ENCODE measurements at places on chromosomes 1 and 21.

DNA sequence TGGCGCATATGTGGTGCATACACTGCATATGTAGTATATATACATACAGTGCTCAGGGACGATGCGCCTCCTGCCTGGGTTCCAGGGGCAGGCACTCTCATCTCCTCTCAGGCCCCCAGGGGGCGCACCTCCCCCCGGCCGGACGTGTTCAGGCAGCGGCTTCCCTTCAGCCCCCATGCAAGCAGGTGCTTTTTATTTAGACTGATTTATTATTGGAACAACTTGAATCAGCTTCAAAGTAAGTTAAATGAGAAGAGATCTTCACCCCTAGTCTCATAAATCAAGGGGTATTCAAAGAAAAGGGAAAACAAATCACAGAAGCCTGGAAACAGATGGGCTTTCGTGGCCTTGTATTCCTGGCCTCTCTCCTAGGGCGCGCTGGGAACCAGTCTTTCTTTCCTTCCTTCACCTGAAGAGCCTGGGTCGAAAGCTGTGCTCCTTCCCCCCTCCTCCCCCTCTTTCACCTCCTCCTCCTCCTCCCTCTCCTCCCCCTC lies 64.6 kb downstream of the UBIAD1 start:
- peak; percentile 52 for DNase-seq

DNA sequence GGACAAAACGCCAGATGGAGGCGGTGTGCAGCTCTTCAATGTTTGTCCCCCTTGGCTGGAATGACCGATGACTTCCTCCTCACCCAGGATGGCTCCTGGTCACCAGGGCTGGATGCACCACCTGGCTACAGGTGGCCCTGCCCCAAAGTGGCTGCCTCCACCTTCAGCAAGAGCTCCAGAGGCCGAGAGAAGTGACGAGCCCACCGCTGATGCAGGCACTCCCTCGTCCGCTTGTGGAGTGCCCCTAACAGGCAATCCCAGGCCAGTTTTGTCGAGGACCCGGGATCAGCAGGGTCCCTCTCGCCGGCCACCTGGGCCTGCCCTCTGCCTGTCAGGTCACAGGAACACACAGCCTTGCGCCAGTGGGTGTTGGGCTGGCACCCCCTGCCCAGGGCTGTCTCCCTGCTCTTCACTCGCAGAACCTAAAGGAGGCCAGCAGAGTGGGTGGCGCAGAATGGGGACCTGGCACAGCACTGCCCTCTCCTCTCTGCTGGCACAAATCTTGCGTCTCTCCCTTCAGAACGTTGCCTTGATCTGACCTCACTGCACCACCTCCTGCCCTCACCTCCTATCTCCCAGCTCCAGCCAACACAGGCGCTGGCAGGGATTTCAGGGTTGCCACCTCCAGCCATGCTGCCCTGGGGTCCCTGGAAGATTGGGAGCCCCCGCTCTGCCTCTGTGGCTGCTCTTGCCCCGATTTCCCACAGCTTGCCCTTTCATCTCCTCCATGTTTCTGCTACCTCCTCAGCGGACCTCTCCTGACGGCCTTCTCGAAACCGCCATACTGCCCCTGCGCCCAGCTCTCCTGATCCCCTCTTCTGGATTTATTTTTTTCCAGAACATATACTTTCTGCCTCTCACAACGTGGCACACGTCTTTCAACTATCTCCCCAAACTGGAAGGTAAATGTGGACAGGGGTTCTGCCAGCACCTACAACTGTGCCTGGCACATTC lies 38.6 kb downstream of the SLC45A1 start:
- DNase-seq, result no peak

DNA sequence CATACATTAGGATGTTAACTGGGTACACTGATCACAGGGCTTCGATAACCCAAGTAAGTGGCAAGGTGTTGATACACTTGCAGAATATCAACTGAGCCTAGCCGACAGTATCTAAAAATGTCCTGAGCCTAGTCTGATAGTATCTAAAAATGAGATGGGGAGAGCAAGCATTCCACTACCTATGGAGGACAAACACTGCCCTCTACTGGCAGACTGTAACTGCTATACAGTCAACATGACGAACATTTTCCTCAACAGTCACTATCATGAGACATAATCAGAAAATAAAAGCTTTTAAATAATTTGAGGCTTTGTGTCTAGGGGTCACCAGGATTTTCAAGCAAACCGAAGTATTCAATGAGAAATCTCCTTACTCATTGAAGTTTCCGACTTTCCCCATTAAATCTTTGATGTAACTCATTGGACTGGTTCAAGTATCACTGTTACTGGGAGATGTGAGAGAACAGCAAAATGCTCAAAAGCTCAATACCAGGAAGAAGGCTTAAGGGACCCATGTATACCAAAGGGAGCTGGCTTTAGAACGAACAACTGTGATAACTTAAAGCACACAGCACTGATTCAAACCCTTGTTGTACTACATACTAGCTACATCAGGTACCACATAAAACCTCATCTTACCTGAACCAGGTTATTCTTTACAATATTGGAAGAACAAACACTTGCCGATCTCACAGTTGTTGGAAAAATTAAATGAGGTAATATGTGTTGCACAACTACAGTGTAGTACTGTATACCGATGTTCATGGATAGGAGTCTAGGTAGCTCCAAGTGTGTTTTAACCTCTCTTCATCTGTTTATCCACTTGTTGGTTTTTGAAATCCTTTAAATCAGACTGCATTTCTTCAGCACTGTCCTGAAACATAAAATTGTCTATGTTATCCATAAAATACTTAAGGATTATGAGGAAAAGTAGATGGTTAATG lies 31.1 kb upstream of the SLC45A3 start:
- DNase-seq, result peak; percentile 7

DNA sequence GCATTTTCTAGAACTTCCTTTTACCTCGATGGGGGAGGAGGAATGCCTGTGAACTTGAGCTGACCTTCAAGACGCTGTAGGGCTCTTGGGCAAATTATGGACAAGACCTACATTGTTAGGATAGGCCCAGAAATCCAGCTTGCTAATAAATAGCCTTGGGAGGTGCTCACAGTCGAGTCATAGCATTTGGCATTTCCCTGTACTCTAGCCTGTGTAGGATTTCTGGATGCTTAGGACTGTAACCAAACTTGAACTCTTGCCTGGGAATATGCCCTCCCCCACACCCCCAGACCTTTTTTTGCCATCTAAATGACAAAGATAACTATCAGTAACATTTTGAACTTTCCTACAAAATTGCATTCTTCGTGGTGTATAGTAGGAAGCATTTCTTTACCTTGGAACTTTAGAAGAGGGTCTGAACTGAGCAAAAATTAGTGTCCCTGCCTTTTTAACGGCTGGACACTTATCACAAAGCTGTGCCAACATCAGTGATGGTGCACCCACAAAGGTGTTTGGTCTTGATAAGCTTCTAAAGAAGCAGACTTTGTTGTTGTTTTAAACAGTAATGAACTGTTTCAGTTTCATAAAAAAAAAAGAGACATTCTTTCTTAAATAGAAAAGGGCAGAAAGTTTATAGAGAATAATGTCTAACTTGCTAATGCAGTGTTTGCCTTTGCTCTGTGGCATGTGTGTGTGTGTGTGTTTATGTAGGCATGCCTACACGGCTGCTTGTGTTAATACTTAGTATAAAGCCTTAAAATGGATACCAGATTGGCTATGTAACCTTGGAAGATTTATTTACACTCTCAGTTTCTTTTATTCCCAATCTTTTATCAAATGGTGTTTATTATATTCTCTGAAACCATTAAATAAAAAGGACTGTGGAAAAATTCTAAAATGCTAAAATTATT lies 88.2 kb downstream of the NFIA start:
- DNase-seq, result no peak

- no peak for DNase-seq
Observed at GRCh38 chr1:24190983-24191461, 3.9 kb upstream of the IFNLR1 start.

DNA sequence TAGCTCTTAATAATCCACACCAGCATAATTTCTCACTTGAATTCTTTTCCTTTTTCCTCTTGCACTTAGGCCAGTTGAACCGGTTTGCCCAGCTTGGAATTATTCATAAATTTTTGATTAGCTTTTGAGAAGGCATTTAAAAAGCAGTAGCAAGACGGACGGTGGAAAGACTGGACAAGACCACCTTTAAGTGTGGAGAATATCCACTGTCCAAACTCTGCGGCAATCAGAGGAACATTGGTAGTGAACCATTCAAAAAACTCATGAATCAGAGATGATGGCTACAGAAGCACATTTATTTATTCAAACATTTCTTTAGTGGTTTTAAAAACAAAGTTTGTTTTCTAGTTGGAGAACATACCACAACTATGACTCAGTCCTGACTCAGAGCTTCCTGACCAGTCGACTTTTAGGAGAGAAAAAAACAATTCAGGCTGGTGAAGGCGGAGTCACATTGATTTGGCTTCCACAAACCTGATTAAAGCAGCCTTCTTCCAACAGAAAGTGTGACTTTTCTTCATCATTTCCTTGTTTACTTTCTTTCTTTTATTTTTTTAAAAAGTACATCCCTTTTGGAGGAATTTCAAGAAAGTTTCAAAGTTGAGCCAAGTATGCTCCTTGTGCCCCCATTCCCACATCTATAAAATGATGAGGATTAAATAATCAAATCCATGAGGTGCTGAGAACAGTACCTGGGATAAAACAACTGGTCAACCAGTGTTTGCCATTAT lies 128.8 kb downstream of the ADSS2 start:
- no peak for DNase-seq

DNA sequence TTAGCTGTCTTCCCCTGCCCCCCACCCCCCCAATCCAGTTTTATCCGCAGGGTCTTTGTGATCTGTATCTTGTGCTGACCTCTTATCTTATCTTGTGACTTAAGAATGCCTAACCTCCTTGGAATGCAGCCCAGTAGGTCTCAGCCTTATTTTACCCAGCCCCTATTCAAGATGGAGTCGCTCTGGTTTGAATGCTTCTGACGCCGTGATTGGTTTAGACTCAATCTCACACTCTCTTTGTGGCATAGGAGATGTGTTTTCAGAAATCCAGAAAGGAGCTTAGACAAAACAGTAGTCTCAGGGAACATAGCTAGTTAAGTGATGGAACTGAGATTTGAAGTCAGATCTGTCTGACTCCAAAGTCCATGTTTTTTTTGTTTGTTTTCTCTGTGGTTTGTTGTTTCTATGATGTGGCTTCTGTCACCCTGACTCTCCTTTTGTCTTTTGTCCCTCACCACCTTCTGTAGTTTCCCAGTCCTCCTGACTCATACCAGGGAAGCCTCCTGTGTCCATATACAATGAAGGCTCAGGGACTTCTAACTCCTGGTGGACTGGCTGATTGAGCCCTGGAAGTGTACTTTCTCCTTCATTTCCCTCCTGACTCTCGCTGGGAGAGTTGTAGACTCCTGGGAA lies 18.1 kb upstream of the USP24 start:
- no peak for DNase-seq

DNA sequence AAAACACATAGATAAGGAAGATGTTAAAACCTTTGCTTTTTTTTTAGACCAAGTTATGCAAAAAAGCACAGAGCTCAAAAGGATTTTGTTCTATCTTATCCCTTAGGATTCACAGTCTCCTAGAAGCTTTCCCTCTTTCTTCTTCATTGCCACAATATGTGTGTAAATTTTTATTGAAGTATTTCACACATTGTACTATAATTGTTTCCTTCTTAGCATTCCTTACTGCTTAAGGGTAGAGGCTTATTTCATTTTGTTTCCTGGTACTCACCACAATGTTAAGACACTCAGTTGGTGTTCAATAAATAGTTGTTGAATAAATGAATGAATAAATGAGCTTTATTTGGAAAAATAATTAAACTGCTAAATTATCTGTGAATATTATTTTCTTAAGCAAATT lies 29.9 kb upstream of the SLC19A2 start:
- DNase-seq, result no peak

GRCh38 chr1:213998785-213999184 lies 11.0 kb downstream of the PROX1 start:
- DNase-seq, result no peak

- DNase-seq, result no peak
Observed at GRCh38 chr21:22374218-22374969, 1376.2 kb downstream of the NCAM2 start.

DNA sequence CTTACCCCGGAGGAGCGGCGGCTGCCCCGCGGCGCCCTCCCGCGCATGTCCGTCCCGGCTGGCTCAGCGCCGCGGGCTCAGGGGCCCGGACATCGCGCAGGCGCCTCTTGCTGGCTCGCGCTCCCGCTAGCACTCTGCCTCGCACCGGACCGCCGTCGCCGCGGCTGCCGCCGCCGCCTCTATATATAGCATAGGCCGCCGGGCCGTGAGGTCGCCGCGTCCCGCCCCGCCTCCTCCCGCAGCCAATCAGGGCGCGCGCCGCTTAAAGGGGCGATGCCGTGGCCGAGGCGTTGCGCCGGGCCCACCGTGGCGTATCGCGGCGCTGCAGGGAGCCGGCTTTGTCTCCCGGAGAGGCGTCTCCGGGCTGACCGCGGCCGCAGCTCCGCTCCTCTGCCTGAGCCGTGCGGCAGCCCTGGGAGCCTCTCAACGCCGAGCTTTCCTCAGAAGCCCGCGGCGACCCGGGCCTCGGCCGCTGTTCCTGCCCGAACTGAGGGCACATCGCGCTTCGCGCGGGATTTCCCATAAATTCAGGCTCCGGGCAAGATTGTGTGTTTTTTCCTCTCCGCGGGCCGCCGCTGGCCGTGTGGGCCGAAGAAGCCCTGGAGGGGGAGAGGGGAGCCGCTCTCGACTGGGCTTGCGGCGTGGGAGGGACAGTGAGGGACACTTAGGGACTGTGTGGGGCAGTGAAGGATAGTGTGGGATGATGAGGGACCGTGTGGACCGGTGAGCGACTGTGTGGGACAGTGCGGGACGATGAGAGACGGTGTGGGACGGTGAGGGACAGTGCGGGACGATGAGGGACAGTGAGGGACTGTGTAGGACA lies at the start of gene ERRFI1:
Gene ERRFI1 (minus strand): TSS at position 157 of the 823 bp plus-strand sequence. CDS start 10,690 bp downstream, outside the sequence.
- peak; percentile 75 for DNase-seq

GRCh38 chr1:17880449-17880848 lies 125.3 kb downstream of the ACTL8 start:
- no peak for DNase-seq

DNA sequence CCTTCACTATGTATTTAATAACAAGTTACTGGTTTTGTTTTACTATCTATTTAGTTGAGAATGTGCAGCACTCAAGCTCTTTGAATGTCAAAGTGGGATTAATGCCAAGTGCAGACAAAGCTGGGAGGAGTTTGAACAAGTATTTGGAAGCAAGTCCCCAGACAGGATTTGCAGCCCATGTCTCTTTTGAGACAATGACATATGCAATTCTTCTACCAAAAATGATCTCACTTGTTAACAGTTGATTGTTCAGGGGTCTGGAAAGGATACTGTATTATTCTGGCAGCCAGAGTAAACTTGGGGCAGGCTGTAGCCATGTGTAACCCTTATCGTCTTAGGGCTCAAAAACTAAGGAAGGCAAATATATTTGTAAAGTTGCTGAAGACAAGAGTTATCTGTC lies 15.8 kb downstream of the COLGALT2 start:
- DNase-seq, result no peak

- no peak for DNase-seq
Observed at GRCh38 chr1:177423090-177423489, 252.3 kb downstream of the BRINP2 start.
